ENCODE measurements at places on chromosomes 11 and 22. TPM values are rescaled to one million over a fixed set of nuclear protein-coding genes. Genes with fewer than 3 reads are reported as not detected.

GRCh38 chr22:36497910-36498665 is 8.8 kb downstream of the FOXRED2 start:
- DNase-seq: no peak

DNA sequence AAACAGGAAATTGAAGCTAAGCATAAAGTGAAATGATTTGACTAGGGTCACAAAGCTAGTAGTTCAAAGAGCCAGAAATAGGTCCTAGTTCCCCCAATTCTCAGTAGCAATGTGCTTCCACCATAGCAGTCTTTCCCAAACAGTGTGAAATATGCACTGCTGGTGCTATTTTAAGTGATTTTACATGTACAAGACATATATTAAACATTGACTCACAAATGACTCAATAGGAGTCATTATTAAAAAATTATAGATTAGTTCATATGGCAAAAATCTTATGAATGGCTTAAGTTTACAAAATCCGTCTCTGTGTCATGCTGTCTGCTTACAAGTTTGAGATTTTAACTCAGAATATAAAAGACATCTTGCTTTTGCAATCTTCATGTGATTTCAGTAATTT is 21.4 kb downstream of the KIF18A start:
- DNase-seq: no peak

GRCh38 chr11:70498171-70498571 is 99.8 kb downstream of the CTTN start:
- DNase-seq: no peak

The SLC15A3 gene
- total RNA-seq: 5.8 TPM
